Hippocampal formation (tissue), 2 donors: ENCODE measurements at places on chromosomes 2 and 18.

- DNase-seq = no peak
Measured at GRCh38 chr2:195543902-195544894, 112.8 kb upstream of the SLC39A10 start.

- no peak for DNase-seq
Measured at GRCh38 chr2:238476258-238476657, 49.5 kb downstream of the ASB1 start.

DNA sequence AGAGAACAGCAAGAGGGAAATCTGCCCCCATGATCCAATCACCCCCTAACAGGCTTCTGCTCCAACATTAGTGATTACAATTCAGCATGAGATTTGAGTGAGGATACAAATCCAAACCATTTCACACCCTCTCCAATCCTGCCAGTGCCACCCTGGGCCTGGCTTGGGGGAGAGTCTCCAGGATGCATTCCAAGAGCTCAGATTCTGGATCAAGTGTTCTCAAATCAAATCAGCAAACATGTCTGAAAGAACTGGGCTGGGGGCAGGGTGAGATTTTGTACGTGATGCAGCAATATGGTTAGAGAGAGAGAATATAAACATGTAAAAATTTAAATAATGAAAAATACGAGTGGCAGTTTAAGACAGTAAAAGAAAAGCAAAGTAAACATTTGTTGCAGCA, 2100.9 kb upstream of the CELF4 start:
- DNase-seq = no peak

GRCh38 chr2:75503048-75503607, 57.6 kb downstream of the EVA1A start:
- DNase-seq = no peak

DNA sequence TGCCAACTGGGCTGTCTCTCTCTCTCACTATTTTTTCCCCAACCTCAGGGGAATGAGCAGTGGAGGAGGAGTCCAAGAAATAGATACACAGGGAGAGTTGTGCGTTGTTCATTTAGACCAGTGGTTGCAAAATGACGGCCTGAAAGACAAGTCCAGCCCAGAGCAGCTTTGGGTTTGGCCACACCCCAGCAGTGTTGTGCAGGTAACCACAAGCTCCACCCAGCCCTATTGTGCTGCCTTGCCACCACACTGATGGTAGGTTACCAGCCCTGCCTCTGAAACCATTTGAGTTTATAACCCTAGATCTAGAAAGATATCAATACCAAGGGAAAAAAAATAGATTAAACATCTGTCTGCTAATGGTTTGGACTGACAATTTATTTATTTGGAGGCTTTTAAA, 144.3 kb downstream of the CMPK2 start:
- DNase-seq = no peak

DNA sequence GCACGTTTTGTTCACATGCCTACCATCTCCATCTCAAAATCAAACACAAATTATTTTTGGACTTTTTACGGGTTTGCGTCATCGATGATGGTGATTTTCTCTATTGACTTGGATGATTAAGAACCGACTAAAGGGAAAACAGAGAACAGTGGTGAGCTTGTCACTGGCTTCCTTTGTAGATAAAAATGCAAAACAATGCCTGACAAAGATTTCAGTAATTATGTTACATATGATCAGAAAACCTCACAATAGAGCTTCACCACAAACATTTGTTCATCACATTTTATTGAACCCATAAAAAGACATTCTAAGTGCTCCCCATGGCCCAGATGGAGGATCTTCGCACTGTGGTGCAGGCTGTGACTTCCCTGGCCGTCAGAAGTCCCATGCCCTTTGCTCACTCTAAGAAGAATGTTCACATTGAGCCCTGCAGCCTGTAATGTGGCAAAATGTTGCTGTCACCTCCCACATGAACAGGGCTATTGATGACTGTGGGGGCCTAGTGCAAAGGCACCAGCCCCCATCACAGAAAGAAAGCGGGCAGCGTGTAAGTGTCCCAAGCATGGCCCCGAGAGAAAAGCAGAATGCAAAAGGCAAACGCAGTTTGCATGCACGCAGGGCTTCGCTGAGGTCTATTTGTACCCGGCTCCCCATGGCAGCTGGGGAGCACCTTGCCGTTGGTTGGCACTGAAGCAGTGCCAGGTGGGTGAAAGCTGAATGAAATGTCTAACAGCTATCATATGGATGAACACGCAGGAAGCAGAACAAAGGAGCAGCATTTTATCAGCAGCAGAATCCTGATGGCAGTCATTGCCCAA, 60.6 kb downstream of the BCL2 start:
- DNase-seq = peak; percentile 72

- DNase-seq = no peak
Measured at GRCh38 chr2:121005453-121005852, 269.8 kb downstream of the GLI2 start.

DNA sequence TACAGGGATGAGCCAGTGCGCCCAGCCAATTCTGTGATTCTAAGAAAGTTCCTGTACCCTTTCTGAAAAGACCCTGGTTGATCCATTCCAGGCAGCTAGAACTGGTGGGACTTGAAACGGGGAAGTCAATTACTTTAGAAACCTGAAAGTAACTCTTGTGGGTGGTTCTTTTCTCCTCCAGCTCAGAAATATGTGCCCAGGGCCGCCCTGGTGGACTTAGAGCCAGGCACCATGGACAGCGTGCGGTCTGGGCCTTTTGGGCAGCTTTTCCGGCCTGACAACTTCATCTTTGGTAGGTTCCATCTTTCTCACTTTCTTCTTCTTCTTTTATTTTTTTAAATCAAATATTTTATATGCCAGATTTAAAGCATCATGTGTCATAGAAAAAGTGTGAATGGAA, 2.7 kb downstream of the TUBB6 start:
- DNase-seq = no peak

DNA sequence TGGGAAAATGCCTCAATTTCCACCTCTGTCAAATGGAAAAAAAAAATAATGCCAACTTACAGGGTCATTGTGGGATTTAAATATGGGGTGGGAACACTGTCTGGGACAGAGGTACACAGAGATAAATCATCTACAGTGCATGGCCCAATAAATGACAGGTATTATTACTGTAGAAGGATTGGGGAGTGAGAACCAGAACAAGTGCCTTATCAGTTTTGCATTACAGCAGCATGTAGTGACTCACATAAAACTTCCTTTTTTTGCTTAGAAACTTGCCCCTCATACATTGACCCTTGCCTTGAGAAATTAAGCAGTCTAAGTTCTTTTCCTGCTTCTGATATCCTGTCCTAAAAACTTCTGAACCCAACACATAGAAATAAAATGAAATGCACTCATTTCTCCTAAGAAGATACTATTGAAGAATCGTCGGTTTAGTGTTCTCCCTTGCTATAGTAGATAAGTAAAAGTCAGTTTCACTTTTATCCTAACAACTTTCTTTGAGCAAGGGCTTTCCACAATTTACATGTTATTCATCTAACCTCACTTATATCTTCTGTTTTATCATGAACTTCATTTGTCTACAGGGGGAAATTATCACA, 121.0 kb upstream of the HAAO start:
- DNase-seq = no peak

GRCh38 chr2:224023188-224023587, 15.9 kb downstream of the SERPINE2 start:
- DNase-seq = no peak

GRCh38 chr2:206533977-206534376, 90.6 kb downstream of the ADAM23 start:
- no peak for DNase-seq

DNA sequence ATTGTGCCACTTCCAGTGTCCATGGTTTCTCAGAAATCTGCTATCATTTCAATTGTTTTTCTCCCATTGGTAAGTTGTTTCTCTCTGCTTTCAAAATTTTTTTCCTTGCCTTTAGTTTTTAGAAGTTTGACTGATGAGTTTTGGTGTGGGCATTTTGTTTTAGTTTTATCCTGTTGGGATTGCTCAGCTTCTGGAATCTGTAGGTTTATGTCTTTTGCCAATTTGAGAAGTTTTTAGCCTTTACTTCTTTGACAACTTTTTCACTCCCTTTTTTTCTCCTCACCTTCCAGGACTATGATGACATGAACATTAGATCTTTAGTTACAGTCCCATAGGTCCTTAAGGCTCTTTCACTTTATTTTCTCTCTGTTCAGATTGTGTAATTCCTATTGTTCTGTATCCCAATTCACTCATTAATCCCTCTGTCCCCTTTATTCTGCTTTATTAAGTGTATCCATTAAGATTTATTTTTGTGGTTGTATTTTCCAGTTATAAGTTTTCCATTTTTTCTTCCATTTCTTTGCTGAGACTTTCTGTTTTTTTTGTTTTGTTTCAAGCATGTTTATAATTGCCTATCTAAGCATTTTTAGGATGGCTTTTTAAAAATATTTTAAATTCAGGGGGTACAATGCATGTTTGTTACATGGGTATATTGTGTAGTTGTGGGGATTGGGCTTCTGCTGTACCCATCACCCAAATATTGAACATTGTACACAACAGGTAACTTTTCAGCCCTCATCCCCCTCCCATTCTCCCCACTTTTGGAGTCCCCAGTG, 17.9 kb downstream of the MFSD6 start:
- no peak for DNase-seq

GRCh38 chr2:39524061-39524460, 87.0 kb upstream of the MAP4K3 start:
- no peak for DNase-seq

GRCh38 chr2:155350783-155351580, 652.5 kb downstream of the KCNJ3 start:
- DNase-seq = no peak

DNA sequence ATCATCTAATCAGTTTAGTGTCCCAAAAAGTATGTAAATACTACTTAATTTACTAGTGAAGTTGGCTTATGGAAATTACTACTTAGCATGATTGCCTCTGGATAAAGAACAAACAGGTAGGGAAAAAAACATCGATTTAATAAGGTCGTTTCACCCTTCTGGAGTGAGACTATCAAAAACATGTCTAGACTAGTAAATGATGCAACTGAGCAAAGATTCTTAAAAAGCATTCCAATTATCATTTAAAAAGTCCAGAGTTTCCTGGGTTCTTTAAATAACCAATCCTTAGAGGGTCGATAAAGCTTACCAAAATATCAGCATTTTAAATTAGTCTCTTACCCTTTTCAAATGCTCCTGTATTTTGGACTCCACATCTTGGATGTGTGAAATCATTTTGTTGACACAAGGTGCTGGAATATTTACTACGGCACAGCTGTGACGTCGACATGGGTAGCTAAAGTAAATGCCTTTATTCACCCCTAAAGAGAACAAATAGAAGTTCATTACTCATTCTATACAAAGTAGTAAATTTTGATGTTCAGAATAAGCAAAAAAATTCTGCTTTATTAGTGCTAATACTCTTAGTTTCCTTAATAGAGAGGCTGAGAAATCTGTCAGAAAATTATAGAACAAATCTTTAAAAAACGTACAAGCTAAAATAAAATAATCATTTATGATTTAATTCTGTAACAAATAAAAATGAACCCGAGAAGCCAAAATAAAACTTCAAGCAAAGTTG, 70.6 kb downstream of the CCDC178 start:
- DNase-seq = no peak

DNA sequence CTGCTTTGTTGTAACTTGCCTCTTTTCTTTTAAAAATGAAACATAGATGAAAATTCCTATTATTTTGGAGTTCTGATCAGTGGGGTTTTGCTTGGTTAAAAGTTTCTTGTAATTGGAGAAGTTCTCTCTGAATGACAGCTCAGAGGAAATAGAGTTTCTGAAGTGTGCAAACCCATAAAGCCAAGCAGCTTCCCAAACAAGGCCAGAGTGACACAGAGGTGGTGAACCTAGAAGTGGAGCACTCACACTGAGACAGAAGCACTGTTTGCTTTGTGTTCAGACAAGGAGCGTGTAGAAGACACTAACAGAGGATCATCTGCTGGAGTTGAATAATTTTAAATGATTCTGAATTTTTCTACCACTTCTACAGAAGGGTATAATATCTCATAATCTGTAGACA, 49.2 kb downstream of the FBXO48 start:
- DNase-seq = no peak

DNA sequence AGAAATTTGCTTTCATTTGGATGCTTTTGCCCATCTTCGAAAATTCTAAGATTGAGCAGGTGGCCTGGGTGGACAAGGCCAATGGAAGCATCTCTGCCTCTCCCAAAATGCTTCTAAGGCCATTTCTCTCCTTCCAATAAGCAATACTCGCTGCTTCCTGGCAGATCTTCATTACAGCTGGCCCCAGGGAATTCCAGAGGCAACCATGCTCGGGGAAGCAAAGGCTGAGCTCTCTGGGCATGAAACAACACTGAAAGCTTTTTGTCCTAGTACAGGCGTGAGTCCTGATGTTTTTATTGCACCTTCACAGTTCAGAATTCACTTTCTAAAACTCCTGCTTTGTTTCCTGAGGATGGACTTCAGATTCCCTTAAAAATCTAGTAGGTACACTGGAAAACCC, 11.8 kb upstream of the NEDD4L start:
- DNase-seq = no peak

DNA sequence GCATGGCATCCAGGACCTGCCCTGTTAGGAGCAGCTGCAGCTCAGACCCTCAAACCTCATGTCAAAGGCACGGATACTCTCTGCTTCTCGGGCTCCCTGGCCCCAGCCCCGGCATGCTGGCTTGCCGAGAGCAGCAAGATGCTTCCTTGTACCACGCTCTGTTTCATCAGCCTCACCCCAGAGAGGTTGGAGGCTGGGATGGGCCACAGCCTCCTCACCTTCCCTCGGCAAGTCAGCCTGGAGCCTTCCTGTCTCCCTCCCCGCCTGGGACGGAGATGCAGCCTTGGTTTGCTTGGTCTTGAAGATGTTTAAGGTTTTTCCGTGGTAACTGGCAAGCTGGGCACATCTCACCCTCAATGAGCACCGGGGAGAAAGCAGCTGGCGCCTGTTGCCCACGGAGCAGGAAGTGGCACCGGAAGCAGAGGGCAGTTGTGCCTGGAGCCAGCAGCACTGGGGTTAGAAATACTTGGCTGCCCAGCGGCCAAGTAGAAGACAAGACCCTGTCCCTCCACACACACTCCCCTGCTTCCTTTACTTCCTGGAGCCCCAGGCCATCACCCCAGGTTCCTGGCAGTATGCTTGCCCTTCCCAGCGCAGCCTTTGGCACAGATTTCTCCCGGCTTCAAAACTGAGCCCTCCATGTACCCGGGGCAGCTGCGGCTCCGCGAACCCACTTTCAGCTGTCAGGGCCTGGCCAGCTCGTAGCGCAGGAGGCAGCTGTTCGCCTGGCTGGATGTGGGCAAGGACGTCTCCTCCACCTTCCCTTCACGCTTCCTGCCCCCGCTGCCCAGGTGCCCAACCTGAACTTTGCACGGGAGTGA, 17.4 kb downstream of the FBLN7 start:
- no peak for DNase-seq

DNA sequence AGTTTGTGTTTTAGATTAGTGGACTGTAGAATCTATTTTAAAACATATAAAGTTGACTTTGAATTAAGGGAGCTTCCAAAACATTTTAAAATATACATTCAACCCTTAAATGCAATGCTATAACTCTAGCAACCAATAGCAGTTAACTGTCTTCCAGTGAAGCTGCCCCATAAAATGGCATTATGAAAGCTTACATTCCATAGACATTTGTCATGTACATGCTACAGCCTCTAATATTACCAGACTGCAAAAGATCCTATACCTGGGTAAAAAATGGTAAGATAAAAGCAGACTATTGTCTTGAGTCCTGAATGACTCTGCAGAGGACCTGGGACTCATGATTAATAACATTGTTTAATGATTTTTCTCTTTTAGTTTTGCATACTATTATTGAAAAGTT, 489.4 kb downstream of the LRP1B start:
- DNase-seq = no peak
